MV-4-11 (cell line): ENCODE measurements at places on chromosomes 12 and 14.

DNA sequence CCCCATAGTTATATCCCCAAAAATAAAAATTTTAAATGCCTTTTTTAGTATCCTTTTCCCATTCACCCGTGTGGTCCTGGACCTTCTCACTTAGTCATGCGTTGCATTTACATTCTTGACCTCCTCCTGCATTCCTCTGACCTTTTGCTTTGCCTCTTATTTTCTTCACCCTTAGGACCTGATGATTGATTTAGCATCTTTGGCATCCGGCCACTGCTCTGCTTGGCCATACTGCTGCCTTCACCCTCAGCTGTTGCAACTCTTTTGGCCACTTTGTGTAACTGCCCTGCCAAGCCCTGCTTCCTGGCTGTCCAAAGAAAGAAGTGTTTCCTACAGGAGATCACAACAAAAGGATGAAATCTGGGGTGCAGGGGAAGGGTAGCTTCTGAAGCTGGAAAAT, 48.8 kb upstream of the SLC38A4 start:
- DNase-seq: no peak

DNA sequence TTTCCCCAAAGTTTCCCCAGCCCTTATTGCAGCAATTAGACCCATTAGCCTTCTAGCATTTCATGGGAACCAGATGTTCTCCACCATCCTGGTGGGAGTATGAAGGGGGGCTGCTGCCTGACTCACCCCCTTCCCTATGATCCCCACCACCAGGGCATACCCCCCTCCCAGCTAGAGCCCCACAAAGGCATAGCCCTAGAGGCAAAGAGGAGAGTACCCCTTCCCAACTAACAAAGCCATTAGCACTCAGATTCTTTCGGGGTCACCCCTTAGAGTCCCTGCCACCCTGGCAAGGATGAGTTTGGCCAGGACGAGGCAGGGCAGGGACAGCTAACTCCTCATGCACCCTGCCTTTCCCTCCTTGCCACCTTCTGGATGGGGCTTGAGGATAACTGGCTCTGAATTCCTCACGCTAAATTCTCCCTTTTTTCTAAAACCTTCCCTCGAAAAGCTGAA, 9.2 kb downstream of the RARG start:
- no peak for DNase-seq

GRCh38 chr12:48197971-48198671, 5.0 kb downstream of the OR10AD1 start:
- DNase-seq: peak; percentile 96

DNA sequence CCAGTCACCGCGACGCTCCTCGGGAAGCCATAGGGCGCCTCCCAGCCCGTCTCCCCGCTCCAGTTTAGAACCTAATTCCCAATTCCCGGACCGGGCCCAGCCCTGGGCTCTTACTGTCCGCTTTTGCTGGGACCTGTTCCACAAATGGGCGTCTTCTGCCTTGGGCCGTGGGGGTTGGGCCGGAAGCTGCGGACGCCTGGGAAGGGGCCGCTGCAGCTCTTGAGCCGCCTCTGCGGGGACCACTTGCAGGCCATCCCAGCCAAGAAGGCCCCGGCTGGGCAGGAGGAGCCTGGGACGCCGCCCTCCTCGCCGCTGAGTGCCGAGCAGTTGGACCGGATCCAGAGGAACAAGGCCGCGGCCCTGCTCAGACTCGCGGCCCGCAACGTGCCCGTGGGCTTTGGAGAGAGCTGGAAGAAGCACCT, 797 bp downstream of the UNG start:
- DNase-seq: no peak

DNA sequence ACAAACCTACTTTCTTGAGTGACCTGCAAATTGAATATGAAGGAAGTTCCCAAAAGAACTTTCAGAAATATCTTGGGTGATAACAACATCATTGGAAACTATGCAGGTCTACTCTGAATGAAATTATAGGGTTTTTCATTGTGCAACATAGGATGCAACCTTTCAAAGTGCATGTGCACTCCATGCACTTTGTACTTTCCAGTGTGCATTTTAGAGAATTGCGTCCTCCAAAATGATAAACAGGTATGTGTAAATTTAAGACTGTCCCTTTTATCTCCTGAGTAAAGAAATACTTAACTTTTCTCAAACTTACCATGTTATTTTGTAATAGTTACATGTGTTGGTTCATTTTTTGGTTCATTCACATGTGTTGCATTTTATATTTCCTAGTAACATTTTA, 13.2 kb downstream of the SRSF5 start:
- no peak for DNase-seq

DNA sequence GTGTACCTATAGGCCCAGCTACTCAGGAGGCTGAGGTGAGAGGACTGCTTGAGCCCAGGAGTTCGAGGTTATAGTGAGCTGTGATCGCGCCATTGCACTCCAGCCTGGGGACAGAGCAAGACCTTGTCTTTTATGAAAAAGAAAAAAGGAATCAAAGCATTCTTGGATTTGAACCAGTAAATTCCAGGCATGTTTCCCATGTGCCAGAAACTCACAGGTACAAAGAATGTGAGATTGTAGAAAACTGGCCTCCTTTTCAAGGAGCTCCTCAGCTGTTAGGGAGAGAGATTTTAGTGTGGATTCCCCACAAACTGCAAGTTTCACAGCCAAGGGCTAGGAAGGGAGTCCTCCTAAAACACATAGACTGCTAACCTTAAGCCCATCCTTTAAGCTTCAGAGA, 95.0 kb downstream of the FOXN4 start:
- DNase-seq: no peak

DNA sequence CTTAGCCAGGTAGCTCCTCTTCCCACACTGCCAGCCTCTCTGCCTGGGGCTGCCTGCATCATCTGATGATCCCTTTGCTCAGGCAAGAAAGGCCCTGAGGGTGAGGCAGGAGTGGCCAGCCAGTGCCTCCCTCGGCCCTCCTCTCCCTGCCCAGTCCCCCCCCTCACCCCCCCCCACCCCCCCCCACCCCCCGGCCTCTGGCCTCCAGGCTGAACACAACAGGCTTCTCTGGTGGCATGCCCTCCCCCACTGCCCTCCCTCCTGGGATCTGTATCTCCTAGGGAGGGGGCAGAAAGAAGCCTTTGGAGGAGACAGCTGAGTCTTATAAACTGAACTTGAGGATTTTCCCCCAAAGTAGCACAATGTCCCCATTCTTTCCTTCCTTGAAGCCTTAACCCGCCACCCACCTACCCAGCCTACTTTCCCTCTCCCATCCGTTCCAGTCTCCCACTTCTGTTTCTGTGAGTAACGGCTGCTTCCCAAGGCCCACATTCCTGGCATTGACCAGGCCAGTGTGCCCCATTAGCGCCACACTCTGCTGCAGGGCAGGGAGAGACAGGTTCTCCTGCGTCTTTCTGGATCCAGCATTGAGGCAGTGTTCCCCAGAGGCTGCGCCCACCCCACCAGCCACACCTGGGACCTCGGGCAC, 82.1 kb downstream of the B4GALNT3 start:
- no peak for DNase-seq

DNA sequence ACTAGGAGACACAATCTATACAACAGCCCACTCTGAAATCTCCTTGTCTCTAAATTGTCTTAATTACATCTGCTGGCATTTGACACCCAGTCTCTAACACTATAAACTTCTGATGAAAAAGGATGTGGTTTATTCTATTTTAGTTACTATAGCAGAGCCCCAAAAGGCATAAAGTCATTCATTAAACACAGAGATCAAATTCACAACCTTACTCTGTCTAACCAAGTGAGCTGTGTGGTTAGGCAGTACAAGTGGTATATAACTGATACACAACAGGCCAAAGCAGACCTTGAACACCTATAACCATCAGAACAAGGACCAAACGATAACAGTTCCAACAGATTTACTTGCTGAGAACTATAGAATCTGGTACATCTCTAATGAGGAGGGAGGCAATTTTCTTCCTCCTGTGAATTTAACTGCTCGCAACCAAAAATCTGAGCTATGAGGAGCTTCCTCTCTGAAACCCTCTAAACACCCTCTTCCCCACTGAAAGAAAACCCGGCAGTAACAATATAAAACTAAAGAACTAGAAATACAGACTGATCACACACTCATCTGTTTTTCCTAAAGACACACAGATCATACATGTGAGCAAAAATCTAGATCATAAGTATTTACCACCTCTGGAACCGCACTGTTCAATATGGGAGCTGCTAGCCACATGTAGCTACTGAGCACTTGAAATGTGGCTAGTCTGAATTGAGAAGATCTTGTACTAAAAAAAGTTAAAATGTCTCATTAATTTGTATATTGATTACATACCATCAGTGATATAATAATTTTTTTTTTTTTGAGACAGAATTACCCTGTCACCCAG, 17.7 kb downstream of the SPPL3 start:
- peak; percentile 23 for DNase-seq

GRCh38 chr14:59303216-59303615, 114.7 kb downstream of the DAAM1 start:
- no peak for DNase-seq

- DNase-seq: no peak
These were observed 21.7 kb downstream of the RNF212B start for GRCh38 chr14:23259426-23259825.

DNA sequence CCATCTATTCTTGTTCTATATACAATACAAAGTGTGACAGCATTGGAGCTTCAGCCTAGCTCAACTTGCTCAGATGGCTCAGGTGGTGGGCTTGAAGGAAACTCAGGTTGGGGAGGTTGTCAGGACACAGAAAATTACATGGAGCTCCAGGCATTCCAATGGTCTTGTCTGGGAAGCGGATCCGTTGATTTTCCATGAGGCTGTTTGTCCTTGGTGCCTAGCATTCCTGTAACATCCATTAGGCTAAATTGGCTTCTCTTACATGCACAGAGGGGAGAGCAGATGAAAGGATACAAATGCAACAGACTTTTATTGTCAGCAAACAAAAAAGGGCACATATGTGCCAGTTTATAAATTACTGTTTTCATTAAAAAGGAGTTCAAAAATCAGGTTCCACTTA, 75.5 kb upstream of the OTX2 start:
- no peak for DNase-seq

DNA sequence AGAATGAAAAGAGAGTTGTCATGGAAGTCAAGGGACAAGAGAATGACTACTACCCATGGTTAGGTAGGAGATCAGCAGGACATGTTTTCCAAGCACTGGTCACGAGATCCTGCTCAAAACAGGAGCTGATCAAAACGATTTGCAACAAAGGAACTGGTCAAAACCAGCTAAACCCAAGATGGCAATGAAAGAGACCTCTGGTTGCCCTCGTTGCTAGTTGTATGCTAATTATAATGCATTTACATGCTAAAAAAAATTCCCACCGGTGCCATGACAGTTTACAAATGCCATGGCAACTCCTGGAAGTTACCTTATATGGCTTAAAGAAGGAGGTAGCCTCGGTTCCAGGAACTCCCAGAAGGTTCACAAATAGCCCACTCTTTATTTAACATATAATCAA, 95.0 kb upstream of the OTX2 start:
- DNase-seq: no peak

DNA sequence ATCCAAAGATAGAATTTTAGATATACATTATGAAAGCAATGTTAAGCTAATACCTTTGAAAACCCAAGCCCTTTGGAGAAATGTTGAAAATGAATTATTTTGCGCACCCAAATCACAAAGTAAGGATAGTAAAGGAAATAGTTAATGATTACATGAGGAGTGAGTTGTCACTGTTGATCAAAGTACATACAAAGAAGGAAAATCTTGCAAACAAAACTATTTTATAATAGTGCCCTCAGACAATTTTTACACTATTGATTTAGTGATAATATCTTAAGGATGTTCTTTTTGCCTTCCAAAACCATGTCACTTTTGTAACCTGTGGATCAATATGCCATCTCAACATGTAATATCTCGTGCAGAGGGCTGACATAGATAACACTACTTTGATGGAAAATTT, 146.8 kb downstream of the DUSP6 start:
- DNase-seq: no peak

DNA sequence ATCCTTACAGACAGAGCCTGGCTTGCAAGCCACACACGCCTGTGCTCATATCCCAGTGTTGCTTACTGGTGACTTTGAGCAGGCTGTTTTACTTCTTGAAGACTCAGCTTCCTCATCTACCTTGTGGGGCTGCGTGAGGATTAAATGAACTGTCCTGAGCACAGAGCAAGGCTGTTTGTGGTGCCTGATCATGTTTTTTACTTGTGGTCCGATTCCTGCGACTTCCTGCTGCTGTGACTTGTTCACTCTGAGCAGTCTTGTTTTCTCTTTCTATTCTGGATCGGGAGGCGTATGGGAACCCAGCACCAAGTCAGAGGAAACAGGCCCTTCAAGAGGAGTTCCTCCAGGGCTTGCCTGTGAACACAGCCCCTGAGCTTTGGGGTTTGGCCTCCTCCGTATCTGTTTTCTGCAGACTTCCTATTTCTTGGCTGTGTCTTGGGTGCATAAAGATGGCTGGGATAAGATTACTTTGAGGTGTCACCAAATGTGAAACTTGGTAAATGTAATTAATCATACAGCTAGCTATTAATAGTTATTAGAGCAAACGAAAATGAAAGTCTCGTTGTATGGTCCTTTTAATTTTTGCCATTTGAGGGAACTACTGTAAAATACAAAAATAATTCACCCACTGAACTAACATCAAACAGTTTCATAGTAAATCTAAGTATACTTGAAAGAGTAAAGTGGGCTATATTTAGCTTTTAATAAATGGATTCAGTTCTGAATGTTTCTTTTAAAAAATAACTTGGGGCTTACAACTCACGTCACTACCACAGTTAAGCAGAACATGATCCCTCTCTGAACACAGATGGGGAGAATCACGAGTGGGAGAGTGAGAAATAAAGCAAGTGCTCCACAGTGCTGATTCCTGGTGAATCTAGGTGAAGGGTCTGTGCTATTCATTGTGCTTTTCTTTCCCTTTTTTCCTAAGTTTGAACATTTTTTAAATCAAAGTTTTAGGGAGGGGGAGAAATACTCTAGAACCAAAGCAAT, 251.5 kb downstream of the FOXN3 start:
- DNase-seq: peak; percentile 72

- no peak for DNase-seq
These were observed 109.5 kb upstream of the TMPO start for GRCh38 chr12:98405805-98406366.

DNA sequence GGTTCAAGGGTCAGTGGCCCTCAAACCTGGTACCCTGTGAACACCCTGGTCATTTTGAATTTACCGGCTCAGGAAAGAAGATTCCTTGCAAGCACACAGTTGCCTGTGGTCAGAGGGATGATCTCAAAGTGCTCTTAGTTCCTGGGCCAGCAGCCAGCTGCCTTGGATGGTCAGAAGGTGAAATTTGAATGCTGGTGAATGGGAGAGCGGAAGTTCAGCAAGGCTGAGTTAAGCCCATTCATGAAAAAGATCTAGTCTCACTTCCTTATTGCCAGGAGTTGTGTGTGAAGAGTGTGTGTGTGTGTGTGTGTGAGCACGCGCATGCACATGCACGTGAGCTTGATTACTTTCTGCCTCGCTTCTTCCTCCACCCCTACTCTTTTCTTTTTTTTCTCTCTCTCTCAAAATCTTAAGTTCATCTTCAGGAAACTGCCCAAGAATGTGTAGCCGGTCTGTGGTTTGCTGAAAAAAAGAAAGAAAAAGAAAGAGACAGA, 155.5 kb upstream of the CCND2 start:
- peak; percentile 98 for DNase-seq

GRCh38 chr14:58109744-58110143, 42.3 kb downstream of the ARMH4 start:
- no peak for DNase-seq
